ENCODE measurements at places on chromosomes 3 and 15.

- DNase-seq, result no peak
Observed at GRCh38 chr15:71512682-71513006, 297.7 kb upstream of the NR2E3 start.

GRCh38 chr15:36777926-36778325 is 198.5 kb downstream of the CDIN1 start:
- no peak for DNase-seq

DNA sequence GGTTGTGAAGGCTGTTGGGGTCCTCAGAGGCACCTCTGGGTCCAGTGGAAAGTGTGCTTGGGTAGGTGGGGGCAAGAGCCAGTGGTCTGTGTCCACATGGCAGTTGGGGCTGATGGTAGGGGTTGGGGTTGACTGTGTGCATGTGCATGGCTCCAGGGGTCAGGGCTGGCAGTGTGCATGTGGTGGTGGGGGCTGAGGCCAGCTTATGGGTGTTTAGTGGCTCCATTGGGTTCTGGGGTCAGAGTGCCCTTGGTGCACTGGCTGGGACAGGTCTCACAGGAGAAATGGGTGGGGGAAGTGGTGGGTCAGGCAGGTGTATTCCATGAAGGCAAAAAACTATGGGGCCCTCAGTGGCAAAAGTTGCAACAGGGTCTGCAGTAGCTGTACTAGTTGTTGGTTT is 97.9 kb downstream of the EDEM1 start:
- no peak for DNase-seq

- no peak for DNase-seq
Observed at GRCh38 chr3:38519651-38520050, 23.5 kb downstream of the EXOG start.

- DNase-seq, result no peak
Observed at GRCh38 chr3:152258448-152259393, 10.0 kb upstream of the MBNL1 start.

GRCh38 chr15:94584833-94585244 is 353.5 kb downstream of the MCTP2 start:
- DNase-seq, result no peak

DNA sequence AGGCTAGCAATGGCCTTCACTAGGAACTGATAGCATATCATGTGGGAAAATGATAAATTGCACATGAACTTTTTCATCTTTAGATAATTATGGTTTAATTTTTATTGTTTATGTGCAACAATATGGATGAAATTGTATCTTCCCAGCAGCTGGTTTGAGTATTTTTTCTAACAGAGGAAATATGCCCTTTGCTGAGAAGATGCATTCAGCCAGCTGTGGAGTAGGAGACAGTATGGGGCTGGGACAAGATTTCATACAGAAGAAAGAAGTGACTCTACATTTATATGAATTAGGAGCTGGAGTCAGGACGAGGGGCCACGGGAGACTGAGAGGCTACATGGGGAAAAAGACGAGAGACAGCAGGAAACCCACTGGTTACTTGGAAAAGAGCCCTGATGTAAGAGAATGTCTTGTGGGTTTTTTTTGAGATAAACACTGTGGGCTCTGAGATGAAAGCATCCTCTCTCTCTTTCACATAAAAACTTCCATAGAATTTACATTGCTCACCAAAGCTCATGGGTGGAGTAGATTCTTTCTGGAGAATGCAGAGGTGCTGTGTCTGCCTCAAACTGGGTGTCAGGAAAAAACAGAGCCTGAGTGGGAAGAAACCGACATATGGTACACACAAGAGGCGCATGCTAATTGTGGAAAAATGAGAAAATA is 115.2 kb upstream of the PDZRN3 start:
- no peak for DNase-seq

GRCh38 chr3:8353364-8353763 is 148.3 kb upstream of the LMCD1 start:
- DNase-seq, result no peak

- DNase-seq, result no peak
Observed at GRCh38 chr15:28942046-28942445, 56.3 kb downstream of the APBA2 start.

GRCh38 chr15:41891226-41891625 is 2.6 kb downstream of the SPTBN5 start:
- no peak for DNase-seq

DNA sequence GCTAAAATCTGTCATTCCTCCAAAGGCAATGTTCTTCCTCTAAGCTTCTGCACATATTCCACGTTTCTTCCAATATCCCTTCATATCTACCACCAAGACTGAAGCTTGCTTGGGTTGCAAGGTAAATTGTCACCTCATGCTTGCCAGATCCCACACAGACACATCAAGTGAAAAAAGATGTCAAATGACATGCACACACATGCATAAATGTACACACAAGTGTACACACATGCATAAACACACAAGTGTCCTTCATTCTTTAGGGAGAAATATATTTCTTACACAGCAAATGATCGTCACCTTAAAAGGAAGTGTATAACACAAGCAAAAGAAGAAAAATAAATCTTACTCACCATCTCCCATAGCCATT is 59.4 kb downstream of the CLASP2 start:
- no peak for DNase-seq

DNA sequence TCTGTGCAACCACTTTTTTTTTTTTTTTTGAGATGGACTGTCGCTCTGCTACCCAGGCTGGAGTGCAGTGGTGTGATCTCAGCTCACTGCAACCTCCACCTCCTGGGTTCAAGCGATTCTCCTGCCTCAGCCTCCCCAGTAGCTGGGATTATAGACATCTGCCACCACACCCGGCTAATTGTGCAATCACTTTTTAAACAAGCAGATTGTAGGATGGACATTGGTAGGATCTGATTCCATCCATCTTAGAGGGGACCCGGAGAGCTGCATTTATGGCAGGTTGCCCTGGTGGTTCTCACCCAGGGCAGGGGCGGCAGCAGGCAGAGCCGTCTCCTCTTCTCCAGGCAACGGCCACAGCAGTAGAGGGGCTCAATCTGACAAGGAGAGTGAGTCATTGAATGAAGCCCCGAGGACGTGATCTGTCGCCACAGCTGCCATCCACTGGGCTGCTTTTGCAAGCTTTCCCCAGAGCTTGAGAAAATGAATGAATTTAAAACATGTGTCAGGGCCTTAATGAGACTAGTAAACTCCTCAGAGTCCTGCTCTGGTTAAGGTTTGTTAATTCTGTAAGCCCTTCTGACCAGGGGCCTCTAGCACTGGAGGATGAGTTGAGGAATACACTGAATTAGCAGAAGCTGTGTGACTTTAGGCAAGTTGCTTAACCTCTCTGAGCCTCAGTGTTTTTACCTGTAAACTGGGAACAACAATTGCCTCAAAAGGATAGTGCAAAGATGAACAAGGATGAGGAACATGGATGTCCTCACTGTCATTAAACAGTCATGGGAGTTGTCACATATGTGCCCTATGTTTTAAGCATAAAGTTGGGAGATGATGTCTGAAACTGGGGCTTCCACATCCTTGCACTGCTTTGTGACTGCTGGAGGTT is 129.1 kb downstream of the ASB7 start:
- no peak for DNase-seq

- DNase-seq, result no peak
Observed at GRCh38 chr3:178518660-178519396, 17.4 kb upstream of the KCNMB2 start.

- DNase-seq, result no peak
Observed at GRCh38 chr3:40720863-40721262, 196.1 kb downstream of the ZNF621 start.

GRCh38 chr3:54309601-54310000 is 187.2 kb downstream of the CACNA2D3 start:
- no peak for DNase-seq

DNA sequence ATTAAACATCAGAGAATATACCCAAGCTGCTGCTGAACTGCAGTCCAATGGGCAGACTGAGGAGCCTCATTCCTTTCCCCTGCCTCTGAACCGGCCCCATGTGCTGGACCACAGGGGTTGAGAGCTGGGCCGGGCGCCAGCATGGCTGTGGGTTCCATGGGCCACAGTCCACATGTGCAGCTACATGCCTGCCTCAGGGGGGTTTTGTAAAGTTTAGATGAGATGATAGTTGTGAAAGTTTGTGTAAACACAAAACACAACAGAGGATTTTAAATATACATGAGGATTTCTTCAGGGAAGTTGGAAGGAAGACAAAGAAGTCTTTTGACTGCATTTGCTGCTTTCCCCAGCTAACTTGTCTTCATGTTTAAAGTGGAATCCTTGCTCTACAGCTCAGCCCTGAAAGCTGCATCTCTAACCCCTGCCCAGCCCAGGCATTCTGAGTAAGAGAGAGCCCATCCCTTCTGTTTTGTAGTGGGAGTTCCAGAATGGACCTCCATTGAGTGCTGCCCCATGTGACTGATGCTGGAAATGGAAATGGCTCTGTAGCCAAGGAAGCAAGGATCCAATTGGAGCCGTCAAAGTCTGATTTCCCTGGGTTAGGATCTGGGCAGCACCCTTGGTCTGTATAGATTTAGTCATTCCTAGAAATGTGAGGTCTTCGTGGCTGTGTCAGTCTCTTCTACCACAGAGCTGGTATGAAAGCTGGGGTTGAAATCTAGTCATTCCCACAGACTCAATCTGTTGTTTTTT is 17.5 kb downstream of the SLC12A8 start:
- DNase-seq, result no peak

- no peak for DNase-seq
Observed at GRCh38 chr15:60382773-60383674, 14.8 kb downstream of the ANXA2 start.

DNA sequence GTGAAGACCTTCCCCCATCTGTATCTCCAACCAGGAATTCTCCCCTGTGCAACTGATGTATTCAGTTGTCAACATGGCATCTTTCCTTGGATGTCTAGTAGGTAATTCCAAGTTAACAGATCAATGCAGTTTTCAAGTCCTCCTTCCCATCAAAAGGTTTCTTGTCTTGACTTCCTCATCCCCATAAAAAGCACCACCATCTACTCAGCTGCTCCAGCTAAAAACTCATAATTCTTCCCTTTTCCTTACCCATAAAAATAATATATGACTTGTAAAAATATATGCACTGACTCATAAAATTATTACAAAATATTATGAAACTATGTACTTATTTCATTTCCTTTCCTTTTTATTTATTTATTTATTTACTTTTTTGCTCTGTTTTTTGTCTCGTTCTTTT is 5.0 kb upstream of the CAND2 start:
- DNase-seq, result no peak

DNA sequence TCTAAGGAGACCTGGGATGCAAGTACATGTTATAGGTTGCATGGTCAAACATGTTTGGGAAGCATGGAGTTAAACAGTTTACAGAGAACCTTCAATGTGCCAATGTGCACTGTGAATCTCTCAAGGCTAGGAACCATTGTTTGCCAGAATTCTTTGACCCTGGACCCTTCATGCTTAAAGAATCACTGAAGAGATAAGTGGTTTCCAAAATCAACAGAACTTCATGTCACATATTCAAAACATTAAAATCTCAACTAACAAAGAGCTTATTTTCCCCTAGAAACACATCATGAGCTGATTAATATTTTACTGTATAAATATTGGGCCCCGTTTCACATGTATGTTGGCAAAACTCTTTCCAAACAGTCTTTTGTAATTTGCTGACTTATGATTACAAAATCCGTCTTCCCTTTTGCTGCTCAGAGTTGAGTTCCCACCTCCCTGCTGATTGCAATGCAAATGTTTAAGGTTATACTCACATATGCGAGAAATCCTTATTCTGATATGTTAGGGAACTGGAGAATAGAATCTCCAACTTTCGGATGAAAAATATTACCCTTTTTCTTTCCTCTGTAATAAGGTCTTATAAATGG is 380.2 kb downstream of the DIPK2A start:
- no peak for DNase-seq

GRCh38 chr3:45535665-45536064 is 58.9 kb upstream of the LIMD1 start:
- no peak for DNase-seq

GRCh38 chr15:79290642-79291275 is 8.2 kb downstream of the ANKRD34C start:
- no peak for DNase-seq

DNA sequence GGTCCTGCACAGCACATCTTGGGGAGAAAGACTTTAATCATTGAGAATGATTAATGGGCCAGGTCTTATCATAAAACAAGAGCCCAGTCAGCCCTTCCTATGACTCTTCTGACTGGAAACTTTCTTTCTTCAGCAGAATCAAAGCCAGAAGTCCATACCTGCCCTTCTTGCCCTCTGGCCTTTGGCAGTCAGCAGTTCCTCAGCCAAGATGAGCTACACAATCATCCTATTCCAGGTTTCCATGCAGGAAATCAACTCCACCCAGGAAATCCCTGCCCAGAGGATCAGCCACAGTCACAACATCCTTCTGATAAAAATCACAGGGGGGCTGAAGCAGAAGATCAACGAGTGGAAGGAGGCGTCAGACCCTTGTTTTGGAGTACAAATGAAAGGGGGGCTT is 26.9 kb downstream of the ZNF589 start:
- DNase-seq, result no peak

- no peak for DNase-seq
Observed at GRCh38 chr15:62592920-62593319, 427.8 kb upstream of the C2CD4B start.

- DNase-seq, result no peak
Observed at GRCh38 chr3:35965908-35966307, 326.6 kb downstream of the ARPP21 start.

- no peak for DNase-seq
Observed at GRCh38 chr3:76264911-76265310, 479.6 kb upstream of the ZNF717 start.

DNA sequence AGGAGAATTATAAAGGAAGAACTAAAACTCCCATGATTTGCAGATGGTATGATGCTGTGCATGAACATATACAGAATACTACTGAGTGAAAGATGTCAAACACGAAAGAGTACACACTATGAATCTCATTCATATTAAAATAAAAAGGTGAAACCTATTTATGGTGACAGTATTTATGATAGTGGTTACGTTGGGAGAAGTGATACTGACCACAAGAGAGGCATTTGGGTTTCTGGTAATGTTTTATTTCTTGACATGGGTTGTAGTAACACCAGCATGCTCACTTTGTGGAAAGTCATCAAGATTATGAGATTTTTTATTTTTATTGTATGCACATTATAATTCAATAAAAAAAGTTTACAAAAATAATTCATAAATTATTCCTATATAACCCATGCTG is 324.0 kb downstream of the GAP43 start:
- DNase-seq, result no peak

DNA sequence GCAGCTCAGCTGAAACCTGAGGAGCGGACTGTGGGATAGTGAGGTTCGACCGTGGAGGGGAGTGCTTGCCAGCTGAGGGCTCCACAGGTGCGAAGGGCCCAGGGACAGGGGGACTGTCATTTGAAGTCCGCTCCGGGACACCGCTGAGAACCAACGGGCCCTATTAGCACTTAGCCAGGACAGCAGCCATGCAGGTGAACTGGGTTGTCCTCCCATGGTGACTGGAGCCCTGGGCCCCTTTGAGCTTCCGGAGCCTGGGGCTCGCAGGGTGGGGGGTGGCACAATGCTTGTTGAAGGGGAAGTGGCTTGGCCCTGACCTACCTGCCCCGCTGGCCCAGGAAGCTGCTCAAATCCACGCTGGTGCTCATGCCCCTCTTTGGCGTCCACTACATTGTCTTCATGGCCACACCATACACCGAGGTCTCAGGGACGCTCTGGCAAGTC is 24.7 kb downstream of the PTH1R start:
- DNase-seq, result no peak

- DNase-seq, result peak; percentile 19
Observed at GRCh38 chr3:170419557-170420087, 954 bp downstream of the CLDN11 start.

GRCh38 chr3:179156170-179156569 is 8.0 kb downstream of the PIK3CA start:
- no peak for DNase-seq
